ENCODE measurements at places on chromosomes 6 and 20.

DNA sequence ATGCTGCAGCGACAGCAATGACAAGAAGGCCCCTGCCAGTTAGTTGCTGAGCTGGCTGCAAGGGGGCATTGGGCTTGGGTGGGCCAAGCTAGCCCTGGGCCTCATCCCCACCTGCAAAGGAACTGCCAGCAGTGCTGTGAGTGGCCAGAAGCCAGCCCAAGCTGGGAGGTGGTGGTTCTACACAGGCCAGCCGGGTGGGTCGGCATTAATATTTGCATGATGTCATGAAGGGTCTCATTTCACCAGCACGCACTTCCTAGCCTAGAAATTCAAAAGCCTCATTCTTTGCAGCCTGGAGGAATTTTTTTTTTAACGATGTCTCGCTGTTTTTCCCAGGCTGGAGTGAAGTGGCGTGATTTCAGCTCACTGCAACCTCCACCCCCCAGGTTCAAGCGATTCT, 62.0 kb downstream of the IYD start:
- no peak for DNase-seq

GRCh38 chr6:53825532-53826321, 30.9 kb downstream of the LRRC1 start:
- DNase-seq = no peak

- no peak for DNase-seq
Observed at GRCh38 chr6:154864066-154864430, 130.8 kb downstream of the SCAF8 start.

- DNase-seq = no peak
Observed at GRCh38 chr6:105609375-105609991, 206.6 kb upstream of the PREP start.

GRCh38 chr20:6838181-6838826, 70.8 kb downstream of the BMP2 start:
- DNase-seq = no peak

DNA sequence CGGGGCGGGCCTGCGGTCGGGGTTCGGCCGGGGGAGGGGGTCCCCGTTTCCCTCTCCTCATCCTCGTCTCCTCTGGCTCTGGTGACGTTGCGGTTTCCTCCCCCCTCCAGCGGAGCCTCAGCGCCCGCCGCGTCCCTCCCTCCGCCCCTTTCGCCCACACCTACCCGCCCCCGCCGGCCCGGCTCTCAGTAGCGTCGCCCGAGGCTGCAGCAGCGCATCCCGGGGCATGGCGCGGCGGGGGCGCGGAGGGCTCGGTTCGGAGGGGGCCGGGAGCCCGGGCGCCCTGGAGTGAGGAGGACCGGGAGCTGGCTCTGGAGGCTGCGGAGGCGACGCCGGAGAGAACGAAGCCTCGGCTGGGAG, at the start of gene DSE:
Gene DSE (plus strand): TSS at position 188 of the 360 bp plus-strand sequence. CDS start 28,304 bp downstream, outside the sequence.
- DNase-seq = peak; percentile 33

DNA sequence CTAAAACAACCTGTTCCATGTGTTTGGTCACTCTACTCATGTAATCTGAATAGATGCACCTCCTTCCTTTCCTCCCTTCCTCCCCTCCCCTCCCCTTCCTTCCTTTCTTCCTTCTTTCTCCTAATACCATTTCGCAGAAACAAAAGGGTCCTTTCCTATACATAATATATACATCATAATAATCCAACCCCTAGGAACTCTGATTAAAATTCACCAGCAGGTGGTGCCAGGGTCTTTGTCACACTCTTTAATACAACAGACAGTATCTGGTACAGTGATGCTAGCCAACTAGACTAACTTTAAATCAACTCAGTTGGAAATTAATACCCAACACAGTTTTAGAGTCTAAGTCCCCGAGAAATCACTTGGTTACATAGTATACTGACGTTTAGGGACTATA, 181.2 kb upstream of the SHLD1 start:
- no peak for DNase-seq

DNA sequence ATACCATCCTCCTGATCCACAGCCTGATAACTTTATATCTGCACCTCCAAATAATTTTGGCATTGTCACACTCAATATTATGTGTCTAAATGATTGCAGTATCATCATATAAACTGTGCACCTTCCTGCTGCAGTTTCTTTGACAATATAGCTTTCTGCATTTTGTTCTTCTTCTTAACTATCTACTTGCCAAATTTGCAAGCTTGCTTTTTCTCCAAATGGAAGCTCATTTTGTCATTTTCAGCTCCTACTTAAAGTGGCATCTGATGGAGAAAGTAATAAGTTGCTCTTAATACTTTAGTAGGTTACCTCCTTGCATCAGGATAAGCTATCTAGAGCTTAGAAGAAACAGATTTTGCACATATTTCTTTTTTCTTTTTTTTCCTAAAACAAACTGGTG, 74.0 kb upstream of the DEFB112 start:
- no peak for DNase-seq

- no peak for DNase-seq
Observed at GRCh38 chr6:42281570-42281969, 63.9 kb upstream of the MRPS10 start.

DNA sequence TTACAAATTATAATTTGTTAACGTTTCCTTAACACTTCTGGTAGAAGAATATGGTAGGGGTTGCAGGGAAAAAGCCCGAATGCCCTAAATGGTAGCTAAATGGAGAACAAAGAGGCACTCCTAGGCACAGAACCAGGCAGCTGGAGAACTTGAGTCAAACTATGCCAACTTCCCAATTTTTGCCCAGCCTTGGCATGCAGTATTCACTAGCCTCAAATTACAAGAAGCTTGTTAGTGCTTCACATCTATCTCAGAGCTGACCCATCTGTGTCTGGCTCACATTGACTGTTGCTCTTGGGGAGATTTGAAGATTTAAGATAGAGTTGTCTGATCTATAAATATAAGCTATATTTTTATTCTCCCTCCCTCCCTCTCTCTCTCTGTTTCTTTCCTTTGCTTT, 19.4 kb upstream of the LRFN2 start:
- no peak for DNase-seq

- no peak for DNase-seq
Observed at GRCh38 chr6:71279740-71280139, 8.9 kb upstream of the OGFRL1 start.

DNA sequence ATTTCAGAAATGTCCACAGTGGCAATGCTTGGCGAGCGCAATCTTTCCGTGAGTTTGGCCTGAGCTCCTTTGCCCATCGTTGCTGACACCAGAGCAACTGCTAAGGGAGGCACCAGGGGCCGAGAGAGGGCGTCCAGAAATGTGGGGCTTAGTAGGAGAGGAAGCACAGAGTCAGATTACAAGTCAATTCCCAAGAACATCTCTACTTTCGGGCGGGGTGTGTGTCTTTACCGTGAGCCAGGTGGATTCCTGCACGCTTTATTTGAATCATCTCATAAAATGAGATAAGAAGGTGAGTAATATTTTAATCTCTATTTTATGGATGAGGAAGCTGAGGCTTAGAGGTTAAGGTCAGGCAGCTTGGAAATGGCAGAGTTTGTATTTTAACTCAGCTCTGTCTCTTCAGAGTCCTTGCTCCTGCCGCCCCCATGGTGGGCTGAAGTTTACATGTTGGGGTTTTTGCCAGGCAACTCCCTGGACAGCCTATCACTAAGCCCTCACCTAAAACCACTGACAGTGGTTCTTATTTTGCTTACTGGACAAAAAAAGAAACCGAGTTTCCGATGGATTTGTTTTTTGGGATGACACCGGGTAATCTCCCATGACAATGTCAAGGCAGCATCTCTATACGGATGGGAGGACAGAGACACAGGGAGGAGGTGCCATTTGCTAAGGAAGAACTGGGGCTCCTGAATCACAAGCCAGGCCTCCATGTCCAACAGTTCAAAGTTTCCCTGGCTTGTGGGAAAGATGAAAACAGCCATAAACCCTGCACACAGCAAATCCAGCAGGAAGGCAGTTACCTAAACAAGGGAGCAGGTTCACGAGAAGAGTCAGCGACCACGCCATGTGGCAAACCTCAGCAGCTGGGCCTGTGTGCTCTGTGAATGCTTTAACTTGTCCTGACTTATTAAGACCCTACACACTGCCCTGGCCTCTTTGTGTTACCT, 112.6 kb upstream of the SLC24A3 start:
- DNase-seq = no peak

DNA sequence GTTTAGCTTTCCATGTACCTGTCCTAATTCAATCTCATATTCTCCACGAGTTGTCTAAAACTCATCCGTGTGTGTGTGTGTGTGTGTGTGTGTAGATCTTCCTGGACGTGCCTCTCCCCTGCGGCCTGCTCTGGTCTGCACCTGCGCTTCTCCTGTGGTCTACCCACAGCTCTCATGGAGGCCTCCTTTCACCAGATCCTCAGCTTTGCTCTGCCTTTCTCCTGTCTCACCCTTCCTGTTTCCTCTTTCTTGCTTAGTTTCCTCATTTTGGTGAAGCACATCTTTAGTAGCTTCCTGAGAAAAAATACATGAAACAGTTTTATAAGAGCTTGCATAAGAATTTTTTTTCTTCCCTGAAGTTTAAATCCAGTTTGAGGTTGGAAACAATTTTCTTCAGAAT, 18.1 kb downstream of the SLX4IP start:
- DNase-seq = no peak

DNA sequence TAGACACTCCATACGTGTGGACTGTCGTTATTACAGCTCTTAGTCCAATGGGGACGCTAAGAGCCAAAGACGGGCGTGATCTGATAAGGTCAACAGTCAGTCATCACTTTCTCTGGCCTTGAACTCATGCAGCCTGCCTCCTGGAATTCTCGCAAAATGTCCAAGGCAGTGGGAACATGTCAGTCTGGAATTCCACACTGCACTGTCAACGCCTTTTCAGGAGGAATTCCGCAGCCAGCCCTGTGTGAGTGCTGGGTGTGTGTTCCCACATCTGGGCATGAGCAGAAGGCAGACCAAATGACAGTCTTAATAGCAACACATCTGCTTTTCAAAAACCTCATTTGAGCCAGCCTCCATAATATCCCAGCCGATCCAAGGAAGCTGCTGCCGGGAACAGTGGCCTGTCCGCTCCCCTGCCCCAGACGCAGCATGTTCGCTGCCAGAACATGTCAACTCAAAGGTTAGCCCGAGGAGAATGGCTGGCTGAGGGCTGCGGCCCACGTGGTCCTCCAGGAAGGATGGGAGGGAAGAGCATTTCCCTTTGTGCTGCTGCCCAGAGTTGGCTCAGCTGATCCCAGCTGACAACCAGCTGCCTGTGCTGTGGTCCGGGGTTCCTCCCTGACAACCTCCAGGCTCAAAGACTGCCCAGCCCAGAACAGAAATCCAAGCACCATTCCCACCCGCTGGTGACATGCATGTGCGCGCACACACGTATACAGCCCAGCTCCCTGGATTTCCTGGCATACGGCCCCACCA, 103.1 kb downstream of the SULF2 start:
- no peak for DNase-seq

DNA sequence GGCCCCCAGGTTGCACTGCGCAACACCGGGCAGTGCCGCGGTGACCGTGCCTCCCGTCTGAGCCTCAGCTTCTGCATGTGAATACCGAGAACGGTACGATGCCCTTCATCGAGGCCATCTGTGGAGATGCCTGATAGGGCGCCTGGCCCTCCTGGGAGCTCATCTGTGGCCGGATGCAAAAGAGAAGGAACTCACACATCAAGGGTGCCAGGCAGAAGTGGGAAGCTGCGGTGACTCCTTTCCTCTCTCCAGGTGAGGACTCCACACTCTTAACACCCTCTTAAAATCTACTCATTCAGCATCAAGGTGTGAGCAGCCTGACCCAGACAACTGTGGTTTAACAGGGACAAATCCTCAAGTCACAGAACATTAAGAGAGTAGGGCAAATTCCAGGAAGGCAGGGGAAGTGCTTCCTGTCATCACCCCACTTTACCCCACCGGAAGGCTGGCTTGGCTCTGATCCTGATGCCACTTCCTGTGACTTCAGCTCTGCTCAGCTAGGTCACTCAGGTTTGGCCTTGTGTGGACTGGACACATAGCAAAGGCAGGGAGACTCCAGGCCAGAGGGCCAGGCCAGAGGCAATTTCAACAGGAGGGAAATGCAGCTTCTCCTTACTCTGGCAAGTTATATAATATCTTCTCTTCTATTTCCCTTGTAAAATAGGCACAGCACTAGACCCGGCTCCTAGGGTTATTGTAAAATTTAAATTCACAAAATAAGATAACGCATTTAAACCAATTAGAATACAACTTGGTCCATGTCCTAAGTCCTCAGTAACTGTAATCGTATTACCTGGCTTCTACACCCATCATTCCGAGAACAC, 69.4 kb downstream of the CPNE5 start:
- no peak for DNase-seq

GRCh38 chr6:51934098-51934497, 153.3 kb downstream of the PKHD1 start:
- no peak for DNase-seq

- DNase-seq = no peak
Observed at GRCh38 chr6:16292432-16292831, 54.0 kb downstream of the GMPR start.

GRCh38 chr20:54661265-54661664, 185.9 kb downstream of the DOK5 start:
- no peak for DNase-seq

DNA sequence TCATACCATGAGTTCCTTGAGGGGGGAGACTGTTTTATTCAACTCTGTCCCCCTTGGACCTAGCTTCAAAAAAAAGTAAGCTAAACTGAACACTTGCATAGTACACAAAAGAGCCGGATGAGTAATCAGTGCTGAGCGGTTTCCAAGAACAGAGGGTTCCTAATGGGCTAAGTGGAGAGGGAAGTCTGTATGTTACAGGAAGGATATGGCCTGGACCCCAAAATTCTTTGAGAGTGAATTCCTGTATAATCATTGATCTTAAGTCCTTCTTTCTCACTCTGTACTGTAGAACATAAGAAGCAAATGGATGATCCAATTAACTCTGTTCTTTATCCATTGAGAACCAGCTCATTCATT, 324.7 kb upstream of the CNR1 start:
- DNase-seq = no peak

DNA sequence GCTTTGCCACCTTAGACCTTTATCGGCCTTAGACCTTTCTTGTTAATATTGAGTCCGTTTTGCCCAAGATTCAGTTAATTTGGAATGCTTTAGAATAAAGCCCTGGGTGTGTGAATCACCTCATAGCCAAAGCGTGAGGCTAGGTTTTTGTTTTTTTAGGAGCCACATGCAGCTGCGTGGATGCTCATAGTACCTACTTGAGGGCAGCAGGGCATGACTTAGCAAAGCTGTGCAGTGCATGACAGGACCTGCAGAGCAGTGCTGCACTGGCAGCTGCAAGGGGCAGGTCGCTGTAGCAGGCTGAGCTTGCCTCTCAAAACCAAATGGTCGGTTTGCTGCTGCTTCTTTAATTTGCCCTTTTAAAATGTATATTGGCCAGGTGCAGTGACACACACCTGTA, 116.1 kb downstream of the JAG1 start:
- no peak for DNase-seq

- DNase-seq = no peak
Observed at GRCh38 chr20:49965781-49966305, 16.9 kb upstream of the SNAI1 start.

DNA sequence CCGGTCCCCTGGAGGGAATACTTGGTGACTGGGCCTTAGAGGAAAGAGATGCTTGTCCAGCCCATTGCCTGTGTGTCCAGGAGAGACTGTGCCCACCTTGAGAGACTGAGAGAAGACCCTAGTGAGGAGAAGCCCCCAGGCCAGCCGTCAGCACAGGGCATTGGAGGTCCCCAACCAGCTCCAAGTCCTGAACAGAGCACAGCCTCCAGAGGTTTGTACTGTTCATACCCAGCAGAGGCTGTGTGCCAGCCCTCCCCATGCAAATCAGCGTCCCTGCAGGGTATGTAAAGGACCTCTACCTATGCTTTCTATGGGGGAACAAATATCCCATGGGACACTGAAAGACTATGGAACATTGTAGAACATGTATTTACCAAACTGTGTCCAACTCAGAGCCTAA, 8.4 kb downstream of the HLA-E start:
- DNase-seq = no peak

Measured in stimulated activated CD8-positive, alpha-beta memory T cell treated with anti-CD3 and anti-CD28 coated beads, Interleukin-15, amount 100 ng/mL, for 1 hour (primary cell).